ENCODE measurements at places on chromosomes 6 and 20.

GRCh38 chr6:168147205-168147738, 68.3 kb upstream of the FRMD1 start:
- DNase-seq, result no peak

GRCh38 chr6:24614648-24615047, 31.3 kb downstream of the KIAA0319 start:
- DNase-seq, result no peak

DNA sequence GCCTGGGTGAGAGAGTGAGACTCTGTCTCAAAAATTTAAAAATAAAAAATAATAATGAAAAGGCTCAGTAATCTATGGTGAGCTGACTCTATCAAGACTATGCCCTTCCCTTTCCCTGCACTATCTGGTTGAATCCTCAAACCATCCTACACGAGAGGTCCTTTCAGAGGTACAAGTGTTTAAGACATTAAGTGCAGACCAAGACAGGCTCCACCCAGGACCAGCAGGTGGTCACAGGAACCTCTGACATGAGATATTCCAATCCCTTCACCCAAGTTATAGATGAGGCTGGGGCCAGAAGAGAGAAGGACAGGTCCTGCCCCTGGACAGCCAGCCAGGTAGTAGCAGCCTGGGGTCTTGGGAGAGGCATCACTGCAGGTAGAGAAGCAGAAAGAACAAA, 182.6 kb downstream of the NFATC2 start:
- peak; percentile 21 for DNase-seq

DNA sequence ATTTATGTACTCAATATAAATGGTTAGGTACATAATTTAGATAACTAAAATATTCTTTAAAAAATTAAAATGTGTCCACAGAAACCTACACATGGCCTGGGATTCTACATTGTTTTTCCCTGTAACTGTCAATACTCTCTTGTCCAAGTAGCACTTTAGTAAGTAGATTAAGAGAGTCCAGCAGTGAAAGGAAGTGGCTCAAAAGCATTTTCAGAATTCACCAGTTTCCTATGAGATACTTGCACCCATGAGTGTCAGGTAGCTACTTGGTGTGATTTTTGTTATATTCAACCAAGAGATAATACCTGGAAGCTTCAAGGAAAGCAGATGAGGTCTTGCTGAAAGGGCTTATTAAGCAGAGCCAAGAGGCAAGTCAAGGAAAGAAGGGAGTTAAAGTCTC, 126.3 kb downstream of the FYN start:
- no peak for DNase-seq

DNA sequence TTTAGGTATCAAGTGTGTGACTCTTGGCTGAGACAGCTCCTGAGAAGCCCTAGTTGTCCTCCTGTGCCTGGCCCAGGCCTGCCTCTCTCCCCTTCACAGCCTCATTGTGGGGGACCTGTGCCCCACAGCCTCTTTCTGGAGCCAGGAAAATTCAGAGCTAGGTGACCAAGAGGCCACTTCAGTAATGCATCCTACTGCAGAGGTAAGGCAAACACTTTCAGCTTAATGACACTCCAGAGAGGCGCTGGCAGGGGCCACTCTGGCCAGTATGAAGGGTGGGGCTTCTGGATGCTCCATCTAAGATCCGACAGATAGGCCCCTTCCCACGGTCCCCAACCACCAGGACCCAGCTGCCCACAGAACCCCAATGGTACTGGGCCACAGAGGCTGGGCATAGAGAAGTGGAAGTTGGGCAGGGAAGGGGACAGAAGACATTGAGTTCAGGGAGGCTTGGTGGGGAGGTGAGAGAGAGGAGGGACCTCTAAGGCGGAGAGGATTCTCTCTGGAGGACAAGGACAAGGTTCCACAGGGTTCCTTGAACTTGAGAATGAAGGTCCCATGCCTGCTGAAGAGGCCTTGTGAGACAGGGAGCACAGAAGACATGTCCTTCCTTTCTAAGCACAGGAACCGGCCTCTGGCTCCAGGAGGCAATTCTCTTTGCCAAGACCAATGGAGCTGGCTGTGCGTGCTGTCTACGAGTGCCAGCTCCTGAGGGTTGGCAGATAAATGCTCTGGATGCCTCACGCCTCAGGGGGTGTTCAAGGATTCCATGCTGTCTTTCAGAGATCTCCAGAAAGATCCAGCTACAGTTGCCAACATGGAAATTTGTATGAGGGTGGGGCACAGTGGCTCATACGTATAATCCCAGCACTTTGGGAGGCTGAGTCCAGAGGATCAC, 46.4 kb upstream of the TGM2 start:
- peak; percentile 32 for DNase-seq

- DNase-seq, result peak; percentile 42
Observed at GRCh38 chr6:169489563-169490245, 212.1 kb downstream of the WDR27 start.

GRCh38 chr6:170066679-170067078, 224.2 kb downstream of the DLL1 start:
- no peak for DNase-seq

DNA sequence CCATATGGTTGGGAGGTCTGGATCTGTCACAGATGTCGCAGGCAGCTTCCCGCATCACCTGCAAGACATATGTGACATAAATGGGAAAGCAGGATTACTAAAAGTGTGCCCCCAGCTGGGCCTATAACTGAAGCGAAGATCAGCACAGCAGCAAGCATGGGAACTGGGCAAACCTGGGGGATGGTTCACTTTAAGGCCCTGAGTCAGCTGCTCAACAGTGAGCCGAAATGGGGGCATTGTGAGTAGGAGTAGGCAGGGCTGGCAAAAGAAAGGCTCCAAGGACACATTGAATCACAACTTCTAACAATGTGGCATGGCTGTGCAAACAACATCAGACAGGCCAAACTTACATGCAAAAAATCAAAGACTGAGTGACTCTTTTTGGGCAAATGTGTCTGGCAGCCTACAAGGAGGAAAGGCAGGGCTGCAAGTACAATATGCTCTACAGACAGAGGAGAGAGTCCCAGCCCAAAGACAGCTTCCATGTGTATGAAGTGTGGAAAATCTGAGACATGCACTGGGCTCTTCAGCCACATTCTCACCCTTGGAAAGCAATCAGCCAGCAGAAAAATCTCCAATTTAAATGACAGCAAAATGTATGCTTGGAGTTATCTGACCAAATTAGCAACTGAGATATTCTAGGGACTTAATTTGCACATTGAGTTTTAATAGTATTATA, 531.0 kb upstream of the MMS22L start:
- DNase-seq, result no peak

DNA sequence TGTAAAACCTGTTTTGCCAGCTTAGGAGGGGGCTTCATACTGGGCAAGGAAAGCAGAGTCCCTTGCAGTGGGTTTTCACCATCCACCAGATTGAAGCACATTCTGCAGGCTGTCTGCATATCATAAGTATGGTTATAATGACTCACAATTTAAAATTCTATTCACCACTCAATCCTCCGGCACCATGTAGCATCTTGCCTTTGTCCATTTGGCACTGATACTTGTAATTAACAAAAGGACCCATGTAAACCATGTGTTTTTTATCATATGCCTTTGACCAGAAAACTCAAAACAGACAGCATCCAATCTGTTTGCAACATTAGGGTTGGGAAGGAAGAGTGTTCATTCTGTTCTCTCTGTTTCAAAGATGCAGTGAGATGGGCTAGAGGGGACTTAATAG, 3.0 kb downstream of the CD83 start:
- no peak for DNase-seq

DNA sequence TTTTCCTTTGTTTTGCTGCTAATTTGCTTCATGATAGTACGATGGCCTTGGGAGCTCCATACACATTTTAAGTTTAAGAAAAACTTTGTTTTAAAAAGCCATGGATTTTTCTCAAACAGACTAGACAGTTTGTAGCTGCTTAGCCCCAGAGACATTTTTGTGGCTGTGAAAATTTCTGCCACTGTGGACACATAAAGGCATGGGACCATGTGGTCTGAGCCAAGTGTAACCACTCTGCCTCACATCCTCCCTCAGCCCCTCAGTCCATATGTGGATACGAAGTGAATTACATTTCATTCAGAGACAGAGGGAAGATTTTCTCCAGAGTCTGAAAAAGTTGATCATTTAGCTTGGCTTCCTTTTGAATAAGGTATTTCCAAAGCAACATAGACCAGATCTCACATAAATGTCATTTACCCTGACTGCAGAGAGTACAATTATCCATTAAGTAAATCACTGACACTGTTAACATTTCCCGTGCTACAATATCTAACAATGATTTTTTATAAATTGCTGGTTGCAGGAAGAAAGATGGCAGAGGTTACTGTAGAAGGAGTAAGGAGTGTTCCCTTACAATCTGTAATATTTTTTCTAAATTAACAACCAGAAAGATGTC, 87.4 kb downstream of the GJA1 start:
- peak; percentile 56 for DNase-seq

DNA sequence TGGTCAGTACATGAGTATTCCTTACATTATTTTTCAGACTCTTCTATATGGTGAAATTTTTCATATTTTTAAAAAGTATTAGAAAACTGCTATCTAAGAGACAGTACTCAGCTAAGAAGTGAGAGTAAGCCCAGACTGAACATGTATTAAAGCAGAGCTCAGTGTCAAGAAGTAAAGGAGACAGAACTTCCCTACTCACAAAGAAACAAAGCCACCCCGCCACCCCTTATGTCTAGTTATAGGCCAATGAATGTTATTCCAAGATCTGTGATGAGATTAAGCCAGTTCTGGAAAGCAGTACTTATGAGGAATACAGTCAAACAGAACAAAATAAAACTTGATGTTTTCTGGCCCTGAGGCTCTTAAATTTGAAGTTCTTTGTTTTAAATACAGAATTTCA, 114.5 kb downstream of the RNGTT start:
- no peak for DNase-seq

GRCh38 chr6:157539421-157539822, 158.4 kb downstream of the ZDHHC14 start:
- DNase-seq, result no peak

DNA sequence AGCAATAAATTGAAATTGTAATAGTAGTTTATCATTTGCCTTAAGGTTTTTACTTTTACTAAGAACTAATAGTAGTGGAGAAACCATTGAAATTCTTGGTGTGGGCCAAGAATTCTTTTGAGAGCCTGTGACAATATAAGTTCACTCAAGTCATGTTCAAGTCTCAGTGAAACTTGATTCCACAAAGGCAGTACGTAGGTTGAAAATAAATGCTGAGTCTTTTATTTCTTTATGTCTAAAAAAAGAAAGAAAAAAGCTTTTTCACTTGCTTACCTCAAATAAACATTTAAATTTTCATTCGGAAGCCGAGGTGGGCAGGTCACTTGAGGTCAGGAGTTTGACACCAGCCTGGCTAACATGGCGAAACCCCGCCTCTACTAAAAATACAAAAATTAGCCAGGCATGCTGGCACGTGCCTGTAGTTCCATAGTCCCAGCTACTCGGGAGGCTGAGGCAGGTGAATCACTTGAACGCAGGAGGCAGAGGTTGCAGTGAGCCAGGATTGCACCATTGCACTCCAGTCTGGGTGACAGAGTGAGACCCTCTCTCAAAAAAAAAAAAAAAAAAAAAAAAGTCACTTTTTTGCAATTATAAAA, 57.8 kb upstream of the NELFCD start:
- DNase-seq, result no peak

DNA sequence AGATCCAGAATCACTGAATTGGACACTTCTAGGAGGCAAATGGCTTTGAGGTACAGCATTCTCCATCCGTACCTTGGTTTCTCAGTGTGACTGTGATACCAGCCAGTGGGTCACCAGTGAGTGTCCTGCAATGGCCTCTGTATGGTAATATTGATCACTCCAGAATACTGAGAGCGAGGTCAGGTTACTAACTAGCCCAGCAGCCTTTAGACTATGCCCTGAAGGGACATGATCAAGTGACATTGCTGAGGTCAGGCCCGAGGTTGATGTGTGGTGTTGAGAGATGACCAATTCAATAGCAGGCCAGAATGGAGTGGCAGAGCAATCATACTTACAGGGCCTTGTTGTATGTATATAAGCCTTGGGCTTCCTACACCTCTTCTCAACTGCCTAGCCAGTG, 476.0 kb downstream of the KHDRBS2 start:
- DNase-seq, result no peak

DNA sequence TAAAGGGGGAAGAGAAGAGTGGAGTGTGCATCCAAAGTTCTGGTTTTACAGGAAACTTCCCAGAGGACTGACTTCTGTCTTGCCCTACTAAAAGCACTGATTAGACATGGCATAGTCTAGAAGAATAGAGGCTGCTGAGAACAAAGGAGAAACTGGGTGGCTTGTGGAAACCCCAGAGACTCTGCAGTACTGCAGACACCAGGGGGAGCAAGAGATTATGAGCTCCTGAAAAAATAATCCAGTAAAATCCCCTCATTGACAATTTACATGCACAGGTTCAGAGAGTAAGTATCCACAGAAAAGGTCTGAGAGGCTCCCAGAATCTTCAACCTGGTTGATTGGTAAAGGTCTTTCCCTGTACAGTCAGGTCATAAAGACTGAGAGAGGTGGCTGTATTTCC, 48.7 kb upstream of the CLVS2 start:
- peak; percentile 0 for DNase-seq

DNA sequence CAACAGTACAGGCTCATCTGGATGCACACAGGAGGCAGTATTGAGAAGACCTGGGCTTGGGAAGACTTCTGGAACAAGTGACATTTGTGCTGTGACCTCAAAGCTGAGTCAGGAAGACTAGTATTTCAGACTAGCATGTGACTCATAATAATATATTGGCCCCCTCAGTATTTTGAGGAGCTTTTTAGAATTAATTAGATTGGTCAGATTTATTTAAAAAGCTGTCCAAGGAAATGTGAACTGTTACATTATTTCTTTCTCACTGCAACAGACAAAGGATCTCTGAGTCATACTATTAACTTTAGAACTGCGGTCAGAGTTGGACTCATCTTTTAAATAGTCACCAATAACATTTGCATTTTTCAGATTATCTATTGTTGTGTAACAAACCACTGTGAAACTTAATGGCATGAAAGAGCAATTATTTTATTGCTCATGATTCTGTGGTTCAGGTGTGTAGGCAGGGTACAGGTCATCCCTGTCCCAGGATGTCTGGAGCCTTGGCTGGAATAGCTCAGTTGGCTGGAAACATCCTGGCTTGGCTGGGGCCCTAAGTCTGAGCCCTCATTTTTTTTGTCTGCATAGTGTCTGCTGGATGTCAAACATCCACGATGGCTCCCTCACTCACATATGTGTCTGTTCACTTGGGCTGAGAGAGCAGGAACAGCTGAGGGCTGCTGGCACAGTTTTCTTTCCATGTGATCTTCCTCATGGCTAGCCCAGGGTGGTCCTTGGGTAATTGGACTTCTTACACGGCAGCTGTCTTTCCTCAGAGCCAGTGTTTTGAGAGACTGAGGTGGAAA, 46.9 kb downstream of the MAP3K4 start:
- DNase-seq, result peak; percentile 97

DNA sequence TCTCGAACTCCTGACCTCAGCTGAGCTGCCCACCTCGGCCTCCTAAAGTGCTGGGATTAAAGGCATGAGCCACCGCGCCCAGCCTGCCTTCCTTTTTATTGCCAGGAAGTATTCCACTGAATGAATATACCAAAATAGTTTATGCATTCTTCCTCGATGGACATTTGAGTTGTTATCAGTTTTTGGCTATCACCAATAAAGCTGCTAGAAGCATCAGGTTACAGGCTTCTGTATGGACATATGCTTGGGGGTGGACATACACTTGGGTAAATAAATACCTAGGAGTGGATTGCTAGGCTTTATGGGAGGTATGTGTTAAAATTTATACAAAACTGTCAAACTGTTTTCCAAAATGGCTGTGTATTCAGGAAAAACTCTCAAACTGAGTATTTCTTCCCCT, 10.0 kb upstream of the RPS10 start:
- DNase-seq, result no peak
